NCI-H187 treated with DMSO at 0.1 percent for 48 hours (cell line): ENCODE measurements at places on chromosomes 6 and 20.

DNA sequence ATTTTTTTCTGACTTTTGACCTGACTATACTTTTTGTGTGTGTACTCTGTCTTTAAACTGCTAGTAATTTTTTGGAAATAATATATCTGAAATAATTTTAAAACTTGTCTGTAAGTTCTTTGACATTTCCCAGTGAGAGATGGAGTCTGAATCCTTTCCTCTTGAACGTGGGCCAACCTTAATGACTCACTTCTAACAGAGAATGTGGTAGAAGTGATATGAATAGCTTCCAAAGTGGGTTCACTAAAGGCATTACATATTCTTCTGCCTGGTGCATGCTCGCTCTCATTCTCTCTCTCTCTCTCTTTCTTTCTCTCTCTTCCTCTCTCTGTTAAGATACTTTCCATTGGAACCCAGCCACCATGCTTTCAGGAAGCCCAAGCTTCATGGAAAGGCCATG lies 108.7 kb upstream of the FERMT1 start:
- DNase-seq, result no peak

DNA sequence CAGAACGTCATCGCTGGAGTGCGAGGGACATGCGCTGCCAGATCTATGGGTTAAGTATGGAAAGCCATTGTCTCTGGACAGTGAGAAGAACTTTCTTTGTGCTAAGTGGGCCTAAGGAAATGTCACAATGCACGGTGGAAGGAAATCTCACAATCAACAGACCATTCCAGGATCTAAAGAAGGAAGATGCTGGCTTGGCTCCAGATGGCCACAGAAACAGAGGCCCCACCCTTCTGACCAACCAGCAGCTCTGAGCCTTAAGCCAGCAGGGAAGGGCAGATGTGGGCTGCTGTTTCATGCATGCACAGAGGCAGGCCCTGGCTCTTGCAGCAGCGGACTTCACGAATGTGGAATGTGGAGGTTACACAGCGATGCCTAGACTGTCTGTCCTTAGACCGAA lies 156.3 kb downstream of the SOBP start:
- DNase-seq, result no peak

- DNase-seq, result no peak
Observed at GRCh38 chr6:139479433-139480222, 105.2 kb upstream of the CITED2 start.

- DNase-seq, result no peak
Observed at GRCh38 chr6:73832313-73832712, 136.3 kb downstream of the CD109 start.

DNA sequence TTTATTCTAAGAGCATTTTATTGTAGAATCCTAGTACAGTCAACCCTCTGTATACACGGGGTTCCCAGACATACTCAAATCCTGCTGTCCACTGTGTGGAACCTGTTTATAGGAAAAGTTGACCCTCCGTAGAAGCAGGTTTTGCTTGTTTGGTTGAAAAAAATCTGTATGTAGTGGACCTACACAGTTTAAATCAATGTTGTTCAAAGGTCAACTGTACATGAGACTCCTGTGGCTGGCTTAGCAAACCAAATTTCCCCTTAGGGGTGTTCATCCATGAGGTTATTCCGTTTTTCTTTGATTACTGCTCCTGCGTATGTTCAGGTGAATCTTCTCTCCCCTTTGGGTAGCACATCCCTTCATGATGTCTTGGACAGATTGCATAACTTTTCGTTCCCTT lies 387.0 kb upstream of the ZFP64 start:
- DNase-seq, result no peak

GRCh38 chr20:24810676-24811407 lies 138.2 kb upstream of the CST7 start:
- DNase-seq, result no peak

GRCh38 chr6:81909981-81910900 lies 157.8 kb upstream of the TENT5A start:
- DNase-seq, result no peak

GRCh38 chr6:49519660-49520059 lies 19.9 kb downstream of the GLYATL3 start:
- no peak for DNase-seq

GRCh38 chr20:4896971-4897497 lies 104.3 kb downstream of the SLC23A2 start:
- DNase-seq, result no peak

GRCh38 chr6:167258646-167259045 lies 32.5 kb upstream of the UNC93A start:
- DNase-seq, result no peak

DNA sequence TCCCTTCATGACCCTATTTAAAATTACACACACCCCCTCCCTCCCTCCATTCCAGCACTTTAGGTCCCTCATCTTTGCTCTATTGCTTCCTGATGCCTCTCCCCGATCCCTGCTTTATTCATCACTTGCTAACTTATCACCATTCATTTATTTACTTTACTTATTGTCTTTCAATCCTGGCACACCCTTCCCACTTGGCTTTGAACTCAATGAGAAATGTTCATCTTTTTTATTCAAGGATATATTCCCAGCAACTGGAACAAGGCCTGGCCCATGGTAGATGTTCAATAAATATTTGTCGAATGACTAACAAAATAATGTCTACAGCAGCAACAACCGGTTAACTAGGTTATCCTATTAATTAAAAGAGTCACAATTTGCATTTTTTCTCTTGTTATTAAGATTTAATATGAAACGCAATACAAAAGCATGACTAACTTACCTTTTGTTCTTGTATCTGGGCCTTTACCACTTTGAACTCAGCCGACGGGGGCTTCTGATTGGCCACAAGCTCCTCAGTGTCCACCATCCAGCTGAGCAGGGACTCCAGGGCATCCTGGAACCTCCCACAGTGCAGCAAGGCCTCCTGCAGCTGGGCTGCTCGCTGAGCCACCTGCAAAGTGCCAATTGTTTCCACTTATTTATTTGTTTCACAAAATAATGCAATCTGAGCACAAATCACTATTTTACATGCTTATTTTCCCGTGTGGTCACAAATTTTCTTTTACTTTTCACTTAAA lies 107.8 kb downstream of the DST start:
- no peak for DNase-seq

GRCh38 chr6:83597511-83597910 lies 85.2 kb downstream of the PRSS35 start:
- DNase-seq, result no peak

DNA sequence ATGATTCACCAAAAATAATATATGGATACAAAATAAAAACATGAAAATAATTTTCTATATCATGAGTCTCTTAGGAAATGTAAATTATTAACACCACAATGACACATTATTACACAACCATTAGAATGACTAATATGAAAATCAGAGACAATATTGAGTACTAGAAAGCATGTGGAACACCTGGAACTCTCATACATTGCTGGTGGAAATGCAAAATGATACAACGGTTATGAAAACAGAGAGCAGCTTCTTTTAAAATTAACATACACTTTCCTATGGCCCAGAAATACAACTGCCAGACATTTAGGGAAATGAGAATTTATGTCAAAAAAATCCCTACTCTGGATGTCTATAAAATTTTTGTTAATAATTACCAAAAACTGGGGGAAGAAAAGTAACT lies 853.3 kb upstream of the MAN1A1 start:
- DNase-seq, result no peak

DNA sequence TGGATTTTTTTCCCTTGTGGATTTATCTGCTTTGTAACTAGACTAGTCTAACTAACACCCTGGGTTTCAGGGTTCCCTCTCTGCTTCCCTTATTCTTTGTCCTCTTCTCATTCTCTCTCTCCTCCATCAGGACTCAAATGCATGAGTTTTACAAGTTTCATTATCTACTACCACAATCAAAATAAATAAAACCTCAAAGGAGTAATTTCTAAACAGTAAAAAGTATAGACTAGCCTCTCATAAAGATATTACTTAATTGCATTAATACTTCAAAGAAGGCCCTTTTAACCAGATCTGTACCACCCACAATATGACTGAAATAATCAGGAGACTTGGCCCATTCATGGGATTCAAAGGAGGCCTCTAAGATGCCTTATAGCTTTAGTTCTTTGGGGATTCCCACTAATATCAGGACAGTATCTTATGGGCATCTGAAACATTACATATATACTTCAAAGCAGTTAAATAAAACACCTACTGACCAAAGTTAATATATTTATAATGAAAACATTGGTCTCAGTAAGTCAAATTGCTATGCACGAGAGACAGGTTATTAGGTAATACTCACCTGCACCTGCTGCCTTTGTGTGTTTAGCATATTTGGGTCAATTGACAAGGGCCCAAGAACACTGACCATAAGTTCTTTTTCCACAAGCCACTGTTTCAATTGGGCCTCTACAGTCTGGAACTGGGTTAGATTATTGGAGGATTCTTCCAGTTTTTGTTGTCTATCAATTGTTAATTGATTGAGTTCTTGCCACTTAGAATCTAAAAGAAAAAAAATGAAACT lies 85.7 kb downstream of the DST start:
- no peak for DNase-seq

GRCh38 chr6:138691595-138692057 lies 81.9 kb upstream of the CCDC28A start:
- DNase-seq, result no peak

GRCh38 chr6:115544765-115545671 lies 515.7 kb downstream of the FRK start:
- no peak for DNase-seq

GRCh38 chr20:32205843-32206759 lies 1.4 kb downstream of the PLAGL2 start:
- no peak for DNase-seq

GRCh38 chr20:59006864-59007664 lies at the start of gene CTSZ:
Gene CTSZ (minus strand): TSS chr20:59007254. CDS start chr20:59007128, 126 bp downstream.
- no peak for DNase-seq

GRCh38 chr6:26555505-26556262 lies 17.5 kb downstream of the HMGN4 start:
- no peak for DNase-seq

GRCh38 chr20:23087587-23088251 lies 1.6 kb upstream of the CD93 start:
- no peak for DNase-seq

GRCh38 chr6:70524721-70525286 lies 41.9 kb upstream of the SDHAF4 start:
- no peak for DNase-seq

- DNase-seq, result no peak
Observed at GRCh38 chr20:36090223-36090622, 64.3 kb upstream of the EPB41L1 start.

- no peak for DNase-seq
Observed at GRCh38 chr6:110731898-110732297, 83.4 kb downstream of the CDK19 start.

DNA sequence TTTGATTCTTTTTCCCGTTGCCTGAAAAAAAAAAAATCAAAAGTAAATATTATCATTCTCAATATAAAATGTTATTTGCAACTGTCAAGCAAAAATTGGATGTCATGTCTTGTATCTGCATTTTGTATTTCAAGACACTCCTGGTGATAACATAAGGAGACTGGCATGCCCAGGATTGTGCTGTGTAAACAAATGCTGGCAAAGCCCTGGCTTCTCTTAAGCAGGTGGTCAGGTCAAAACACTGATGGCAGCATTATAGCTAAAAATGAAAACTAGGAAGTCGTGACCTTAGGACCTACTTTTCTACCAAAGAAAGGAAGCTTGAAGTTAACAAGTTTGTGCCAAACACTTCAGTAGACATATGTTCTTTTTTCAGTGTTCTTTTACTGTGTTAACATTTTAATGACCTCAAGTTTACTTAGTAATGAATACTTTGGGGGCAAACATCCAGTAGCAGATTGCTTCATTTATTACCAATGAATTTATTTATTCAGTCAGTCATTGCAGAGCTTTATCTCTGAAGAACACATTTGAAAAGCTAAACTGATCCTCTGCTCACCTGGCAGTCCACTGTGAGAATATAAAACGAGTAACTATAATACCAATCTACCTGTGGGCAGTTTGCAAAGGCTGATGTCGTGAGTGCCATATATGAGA lies 243.1 kb upstream of the FLRT3 start:
- DNase-seq, result no peak

- DNase-seq, result no peak
Observed at GRCh38 chr6:80343511-80343910, 237.0 kb downstream of the BCKDHB start.

GRCh38 chr6:42359021-42359420 lies 92.7 kb downstream of the TRERF1 start:
- no peak for DNase-seq

- no peak for DNase-seq
Observed at GRCh38 chr20:8646716-8647115, 422.2 kb upstream of the PLCB4 start.

DNA sequence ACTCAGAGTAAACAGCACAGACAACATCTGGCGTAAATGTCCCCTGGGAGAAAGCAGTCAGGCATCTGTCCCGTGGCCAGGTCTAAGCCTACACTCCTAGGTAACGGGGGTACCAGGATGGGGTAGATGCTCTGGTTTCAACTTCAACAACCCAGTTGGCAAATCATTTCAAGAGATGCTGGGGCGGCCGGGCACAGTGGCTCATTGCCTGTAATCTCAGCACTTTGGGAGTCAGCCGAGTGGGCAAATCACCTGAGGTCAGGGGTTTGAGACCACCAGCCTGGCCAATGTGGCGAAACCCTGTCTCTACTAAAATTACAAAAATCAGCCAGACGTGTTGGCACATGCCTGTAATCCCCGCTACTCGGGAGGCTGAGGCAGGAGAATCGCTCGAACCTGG lies 12.3 kb downstream of the PREX1 start:
- no peak for DNase-seq

DNA sequence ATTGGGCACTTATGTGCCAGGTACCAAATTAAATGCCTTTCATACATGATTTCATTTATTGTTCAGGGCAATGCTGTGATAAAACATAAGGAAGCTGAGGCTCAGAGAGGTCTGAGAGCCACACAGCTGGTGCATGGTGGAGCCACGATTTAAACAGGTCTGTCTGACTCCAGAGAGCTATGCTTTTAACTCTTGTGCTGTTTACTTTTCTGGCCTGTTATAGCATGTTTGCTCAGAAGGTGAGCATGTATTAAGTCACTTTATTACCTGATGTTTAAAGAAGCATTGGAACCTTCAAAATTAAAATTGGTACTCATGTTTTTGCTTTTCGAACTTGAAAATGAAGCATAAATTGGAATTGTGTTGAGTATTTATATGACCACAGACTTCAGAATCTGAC lies 26.8 kb downstream of the MCM8 start:
- no peak for DNase-seq

GRCh38 chr6:68235326-68235784 lies 399.7 kb upstream of the ADGRB3 start:
- DNase-seq, result no peak
